Nasal cavity respiratory epithelium epithelial cell of viscerocranial mucosa (primary cell): ENCODE measurements at places on chromosomes 1 and 21. TPM values are rescaled to one million over a fixed set of nuclear protein-coding genes. Genes with fewer than 3 reads are reported as not detected.

ETV3L gene
- not detected in 2 replicates for total RNA-seq

MSH4 gene
- total RNA-seq = 0.34 and 1.1 TPM in 2 replicates

RNU1-1 gene
- total RNA-seq = under 0.01 TPM in 2 replicates

SPRR1B gene
- total RNA-seq = 53.0 and 86.5 TPM in 2 replicates
